ENCODE measurements at places on chromosomes 12 and 14.

DNA sequence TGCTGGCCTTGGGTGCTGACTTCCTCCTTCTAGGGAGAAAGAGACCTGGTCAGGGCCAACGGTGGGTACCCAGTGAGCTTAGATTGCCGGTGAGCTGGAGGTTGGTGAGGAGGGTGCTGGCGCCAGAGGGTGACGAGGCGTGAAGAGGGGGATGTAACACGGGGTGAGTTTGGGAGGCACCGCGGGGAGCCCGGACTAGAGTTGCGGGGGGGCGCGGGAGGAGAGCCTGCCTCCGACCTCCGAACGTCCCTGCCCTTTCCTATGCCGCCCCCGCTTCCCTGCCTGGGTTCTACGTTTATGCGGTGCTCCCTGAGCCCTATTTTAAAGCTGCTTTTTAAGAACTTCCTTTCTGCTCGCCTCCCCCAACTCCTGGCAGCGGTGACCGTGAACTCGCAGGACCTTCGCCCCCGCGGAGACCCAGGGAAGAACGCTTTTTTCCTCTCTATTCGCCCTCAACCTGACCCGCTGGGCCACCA lies 18.6 kb downstream of the OR6S1 start:
- no peak for DNase-seq

- no peak for DNase-seq
Measured at GRCh38 chr12:11998944-11999315, 71.8 kb upstream of the BCL2L14 start.

DNA sequence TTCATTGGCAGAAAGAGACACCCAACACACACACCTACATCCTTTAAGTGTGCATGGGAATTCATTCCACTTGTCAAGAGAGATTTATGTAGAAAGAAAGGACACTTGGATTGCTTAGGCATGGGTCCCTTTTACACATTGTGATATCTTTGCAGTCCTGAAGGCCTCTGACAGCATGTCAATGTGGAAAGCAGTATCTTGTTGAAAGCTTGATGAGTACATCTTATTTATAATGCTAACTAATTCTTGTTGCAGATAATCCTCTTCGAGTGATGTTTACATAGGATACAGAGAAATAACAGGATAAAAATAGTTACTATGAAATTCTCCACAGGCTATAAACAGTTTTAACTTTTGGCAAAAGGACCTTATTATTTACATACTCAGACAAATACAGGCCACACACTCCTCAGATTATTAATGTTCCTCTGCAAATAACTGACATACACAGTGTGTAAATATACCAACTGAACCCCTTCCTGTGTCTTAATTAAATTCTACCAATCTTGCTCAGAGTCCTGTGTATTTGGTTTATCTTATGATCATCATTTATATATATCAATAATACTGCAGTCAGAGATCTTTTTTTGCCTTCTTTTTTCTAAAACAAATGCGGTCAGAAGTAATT lies 111.8 kb upstream of the DIO2 start:
- no peak for DNase-seq

DNA sequence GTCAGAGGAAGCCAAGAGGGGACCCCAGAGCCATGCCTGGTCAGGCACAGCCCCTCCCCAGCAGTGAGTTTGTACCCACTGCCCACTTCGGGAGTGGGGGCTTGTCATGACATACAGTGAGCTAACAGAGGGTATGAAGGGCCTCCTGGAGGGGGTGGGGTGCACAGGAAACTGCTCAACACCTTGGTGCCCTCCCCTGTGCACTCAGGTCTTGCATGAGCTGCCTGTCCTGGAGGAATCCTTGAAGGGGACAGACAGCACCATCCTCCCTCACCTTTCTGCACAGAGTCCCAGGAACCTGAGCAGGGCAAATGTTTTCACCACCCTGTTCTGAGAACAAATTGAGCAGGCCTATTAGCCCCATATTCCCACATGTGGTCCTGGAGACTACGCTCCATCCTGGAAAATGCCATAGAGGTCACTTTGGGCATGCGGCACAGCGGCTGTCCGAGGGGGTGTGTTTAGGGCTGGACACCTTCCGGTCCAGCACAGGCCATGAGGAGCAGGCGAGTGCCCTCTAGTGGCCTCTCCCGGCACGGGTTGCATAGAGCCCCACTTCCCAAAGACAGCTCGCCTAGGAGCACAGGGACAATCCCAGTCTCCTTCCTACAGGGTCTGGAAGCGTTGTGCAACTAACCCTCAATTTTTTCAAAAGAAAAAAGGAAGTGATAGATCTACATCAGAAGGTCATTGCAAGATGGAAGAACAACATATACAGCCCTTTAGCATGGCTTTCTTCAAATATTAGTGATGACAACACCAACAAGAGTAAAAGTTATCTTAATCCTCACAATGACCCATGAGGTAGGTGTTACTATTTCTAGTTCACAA lies 31.9 kb upstream of the ZFP36L1 start:
- DNase-seq: peak; percentile 41

DNA sequence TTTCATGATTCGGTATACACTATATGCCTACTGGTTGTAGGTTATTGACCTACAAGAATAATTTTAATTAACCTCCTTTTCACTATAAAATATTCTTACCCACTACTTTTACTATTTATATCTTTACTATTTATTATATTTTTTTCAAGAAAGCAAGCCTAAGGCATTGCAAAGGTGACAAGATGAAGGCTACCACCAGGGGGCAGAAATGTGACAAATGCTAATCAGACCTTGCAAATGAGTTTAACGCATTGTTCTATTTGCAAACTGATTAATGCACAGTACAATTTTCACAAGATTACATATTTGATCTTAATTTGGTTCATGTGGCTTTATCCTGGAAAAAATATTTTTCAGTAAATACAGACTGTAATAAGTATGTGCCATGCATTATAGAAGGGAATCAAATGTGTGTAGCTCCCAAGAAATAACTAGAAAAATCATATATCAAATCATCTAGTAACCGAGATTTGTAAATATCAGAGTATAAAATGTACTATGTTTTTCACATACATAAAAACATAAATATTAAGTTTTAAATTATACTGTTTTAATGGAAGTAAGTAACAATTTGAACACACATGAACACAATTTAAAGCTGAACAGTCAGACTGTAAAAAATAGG lies 107.0 kb downstream of the ADAMTS20 start:
- peak; percentile 18 for DNase-seq

- no peak for DNase-seq
Measured at GRCh38 chr12:43832463-43833168, 3.3 kb upstream of the TMEM117 start.

DNA sequence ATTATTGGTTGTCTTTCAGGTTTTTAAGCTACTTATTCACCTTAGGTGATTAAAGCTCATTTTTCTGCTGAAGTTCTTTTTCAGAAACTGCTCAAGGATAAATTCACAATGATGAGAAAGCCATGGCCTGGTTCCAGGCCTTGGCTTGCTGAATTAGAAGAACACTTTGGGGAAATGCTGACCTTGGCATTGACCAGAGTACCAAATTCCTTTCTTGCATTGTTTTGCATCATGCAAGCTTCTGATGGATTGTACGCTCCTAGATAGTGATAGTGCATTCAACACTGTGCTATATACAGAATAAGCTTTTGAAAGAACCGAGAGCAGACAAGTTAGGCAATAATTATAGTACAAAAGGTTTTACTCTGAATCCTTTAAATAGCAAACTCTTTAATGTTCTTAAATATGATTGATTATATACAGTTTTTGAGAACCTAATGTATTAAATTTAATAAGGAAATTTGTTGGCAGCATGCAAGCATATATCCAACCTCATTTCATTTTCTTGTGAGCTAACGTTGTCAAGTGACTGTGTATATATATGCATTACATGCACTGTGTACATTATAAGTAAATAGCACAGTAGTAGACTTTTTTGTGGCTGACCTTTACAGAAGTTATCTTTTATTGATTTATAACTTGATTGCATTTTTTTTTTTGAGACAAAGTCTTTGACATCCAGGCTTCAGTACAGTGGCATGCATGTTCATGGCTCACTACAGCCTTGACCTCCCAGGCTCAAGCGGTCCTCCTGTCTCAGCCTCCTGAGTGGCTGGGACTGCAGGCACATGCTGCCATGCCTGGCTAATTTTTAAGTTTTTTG lies 99.2 kb downstream of the DIP2B start:
- DNase-seq: no peak
